ENCODE measurements at places on chromosomes 5 and 9.

DNA sequence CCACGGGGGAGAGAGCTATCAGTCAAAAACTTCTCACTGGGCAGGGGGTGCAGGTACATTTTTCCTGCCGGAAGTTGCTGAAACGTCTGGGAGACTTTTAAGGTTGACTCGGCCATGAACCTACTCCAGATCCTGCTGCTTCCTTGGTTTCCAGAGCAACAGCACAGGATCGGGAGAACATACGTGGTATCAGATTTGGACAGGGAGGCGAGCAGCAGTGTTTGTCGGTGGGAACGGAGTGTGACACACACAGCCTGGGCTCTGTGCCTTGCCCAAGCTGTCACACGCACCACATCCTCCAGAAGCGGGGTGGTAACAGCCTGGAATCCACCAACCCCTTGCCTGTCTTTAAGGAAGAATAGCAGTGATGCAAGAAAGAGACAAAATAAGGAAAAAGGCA lies 276.5 kb downstream of the SLIT3 start:
- no peak for DNase-seq

- DNase-seq = no peak
These were observed 525.6 kb downstream of the CETN3 start for GRCh38 chr5:89883967-89884366.

DNA sequence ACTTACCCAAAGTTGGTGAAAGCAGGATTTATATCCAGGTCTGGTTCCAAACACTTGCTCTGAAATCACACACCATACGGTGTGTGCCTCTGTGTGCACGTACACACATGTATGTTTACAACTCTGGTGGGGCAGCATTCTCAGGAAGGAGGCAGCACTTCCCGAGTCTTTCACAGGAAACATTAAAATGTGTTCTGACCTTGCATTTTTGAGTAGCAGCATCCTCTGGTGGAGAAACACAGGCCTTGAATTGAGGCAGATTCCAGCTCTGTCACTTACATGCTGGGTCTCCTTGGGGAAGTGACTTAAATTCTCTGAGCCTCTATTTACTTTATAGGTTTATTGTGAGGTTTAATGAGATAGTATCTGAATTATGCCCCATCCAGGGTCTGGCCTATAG lies 126.4 kb downstream of the RGS3 start:
- peak; percentile 53 for DNase-seq

DNA sequence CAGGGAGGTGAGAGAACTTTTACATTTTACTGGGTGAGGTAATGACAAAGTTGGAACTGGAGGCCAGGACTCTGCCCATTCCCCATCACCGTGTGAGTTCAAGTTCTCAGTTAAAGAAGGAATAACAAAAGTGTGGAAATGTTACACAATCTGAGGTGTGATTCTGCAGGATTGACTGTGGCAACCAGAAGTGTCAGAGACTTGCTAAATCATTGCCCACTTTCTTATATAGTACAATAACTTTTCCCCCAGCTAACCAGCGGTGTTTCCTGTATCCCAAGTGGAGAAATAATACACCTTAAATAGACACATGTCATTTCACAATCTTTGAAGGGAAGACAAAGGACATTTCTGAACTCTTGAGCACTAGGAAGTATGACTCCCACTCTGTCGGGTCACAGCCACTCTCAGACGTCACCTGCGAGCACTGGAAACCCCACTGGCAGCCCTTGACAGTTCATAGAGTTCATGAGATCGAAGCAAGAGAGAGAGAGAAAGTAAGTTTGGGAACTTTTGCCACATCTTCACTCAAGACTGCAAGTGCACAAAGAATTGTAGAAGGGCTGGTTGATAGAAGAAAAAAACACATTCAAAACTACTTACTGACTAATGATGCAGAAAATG lies 28.4 kb downstream of the PAX5 start:
- no peak for DNase-seq

GRCh38 chr9:90903766-90904424 lies 102.3 kb downstream of the SYK start:
- no peak for DNase-seq

DNA sequence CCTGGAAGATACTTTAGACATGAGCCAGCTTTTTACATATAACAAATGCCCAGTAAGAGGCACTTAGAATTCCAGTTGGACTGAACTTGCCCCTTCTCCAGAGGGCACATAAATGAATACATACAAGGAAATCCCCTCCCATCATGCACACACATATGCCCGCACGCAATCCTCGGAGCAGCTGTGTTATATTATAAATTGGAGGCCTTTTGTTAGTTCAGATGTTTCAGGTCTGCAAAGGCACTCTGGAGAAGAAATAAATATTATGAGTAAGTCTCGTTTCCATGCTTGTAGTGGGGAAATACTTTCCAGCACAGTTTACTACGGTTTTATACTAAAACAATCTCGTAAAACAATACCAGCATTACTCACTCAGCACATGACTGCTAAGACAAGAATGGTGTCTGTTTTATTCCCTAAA lies 17.6 kb upstream of the MUSK start:
- DNase-seq = no peak

- no peak for DNase-seq
These were observed 132.3 kb upstream of the COL5A1 start for GRCh38 chr9:134509281-134509680.

DNA sequence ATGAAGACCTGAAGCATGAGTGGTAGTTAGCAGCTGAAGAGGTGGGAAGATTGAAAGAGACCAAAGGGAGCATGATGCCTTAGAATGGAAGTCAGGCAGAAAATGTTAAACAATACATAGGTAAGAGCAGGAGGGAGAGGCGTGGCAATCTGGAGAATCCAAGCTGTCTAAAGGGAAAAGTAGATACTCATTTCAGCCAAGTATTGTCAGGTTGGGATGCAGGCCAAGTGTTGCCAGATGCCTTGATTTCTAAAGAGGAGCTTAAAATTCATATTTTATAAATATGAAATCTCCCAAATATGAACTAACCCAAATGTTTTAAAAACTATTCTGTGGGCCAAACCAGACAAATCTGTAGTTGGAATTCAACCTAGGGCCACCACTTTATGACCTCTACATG lies 4.2 kb downstream of the PAM start:
- DNase-seq = no peak

DNA sequence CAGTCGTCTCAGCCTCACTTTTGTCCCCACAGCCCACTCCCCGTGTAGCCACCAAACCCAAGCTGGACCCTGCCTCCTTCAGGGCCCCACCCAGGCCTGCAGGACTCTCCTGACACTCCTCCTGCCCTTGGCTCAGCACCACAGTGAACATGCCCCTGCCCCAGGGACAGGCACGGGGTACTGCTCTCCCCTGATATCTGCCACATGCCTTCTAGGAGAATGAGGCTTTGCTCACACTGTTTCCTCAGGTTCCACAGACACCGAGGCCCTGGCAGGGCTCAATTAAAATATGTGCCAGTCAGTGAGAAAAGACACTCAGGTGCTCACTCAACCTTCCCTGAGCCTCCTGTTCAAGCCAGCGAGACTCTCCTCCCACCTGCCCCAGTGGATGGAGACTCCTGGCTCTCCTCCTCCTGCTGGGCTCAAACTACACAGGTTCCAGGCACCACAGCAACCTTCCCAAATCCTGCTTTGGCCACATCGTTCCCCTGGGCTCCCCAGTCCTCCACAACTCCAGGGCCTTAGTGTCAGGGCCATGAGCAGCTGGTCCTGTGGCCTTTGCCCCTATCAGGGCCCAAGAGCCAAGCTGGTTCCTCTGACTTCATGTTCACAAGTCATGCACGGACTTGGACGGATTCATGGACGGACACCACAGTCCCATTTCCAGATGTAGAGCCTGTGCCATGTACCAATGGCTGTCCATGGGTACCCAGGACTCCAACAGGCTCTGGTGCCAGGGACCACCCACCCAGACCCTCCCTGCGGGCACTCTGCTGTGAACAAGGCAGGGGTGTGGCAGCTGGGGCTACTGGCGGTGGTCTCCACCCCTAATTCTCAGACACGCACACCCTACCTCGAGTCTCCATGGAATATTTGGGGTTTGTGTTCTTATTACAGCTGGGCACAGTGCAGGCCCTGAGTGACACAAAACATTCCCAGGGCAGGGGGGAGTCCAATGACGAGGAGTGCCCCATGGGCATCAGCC lies 36.6 kb downstream of the BICD2 start:
- DNase-seq = no peak

DNA sequence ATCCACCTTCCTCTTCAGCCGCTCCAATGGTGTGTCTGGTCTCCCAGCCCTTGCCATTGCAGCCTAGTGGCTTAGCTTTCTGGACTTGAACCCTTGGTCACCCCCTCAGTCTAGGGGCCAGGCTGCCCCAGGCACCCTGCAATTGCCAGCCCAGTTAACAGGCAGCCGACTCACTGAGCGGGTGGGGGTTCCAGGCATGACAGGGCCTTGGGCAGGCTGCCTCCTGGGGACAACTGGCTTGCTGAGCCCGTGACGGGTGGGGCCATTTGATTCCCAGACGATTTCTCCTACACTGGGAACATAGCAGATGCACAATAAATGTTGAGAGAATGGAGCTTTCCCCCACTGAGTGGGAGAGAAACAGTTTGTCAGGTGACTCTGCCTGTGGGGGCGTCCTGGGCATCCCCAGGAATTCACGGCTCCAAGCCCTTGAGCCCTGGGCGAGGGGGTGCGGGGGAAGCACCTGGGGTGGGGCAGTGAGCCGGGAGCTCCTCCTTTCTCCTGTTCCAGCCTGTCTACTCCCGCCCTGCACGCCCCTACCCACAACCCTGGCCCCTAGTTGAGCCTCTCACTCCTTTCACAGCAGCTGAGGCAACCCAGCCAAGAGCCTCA lies 12.6 kb upstream of the AQP7 start:
- no peak for DNase-seq

GRCh38 chr5:19406576-19407365 lies 581.2 kb downstream of the CDH18 start:
- no peak for DNase-seq

GRCh38 chr5:31355337-31355736 lies 161.9 kb downstream of the CDH6 start:
- DNase-seq = no peak

DNA sequence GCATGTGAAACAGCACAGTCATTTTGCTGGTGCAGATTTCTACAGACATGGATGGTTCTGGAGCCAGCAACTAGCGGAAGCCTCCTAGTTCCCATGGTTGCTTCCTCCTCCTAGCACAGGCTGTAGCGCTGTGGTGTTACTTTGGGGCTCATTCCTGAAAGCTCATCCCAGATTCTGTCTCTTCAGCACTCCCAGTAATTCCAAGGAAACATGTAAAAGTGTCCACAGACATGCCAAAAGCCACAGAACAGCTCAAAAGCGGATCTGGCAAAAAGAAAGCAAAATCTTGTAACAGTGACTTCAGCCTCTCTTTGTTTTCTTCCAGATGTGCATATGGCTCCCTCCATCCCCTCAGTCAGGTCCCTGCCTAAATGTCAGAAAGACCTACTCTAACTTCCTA lies 144.1 kb downstream of the CEP120 start:
- no peak for DNase-seq

- DNase-seq = no peak
These were observed 7.5 kb upstream of the TOR2A start for GRCh38 chr9:127742435-127743088.

GRCh38 chr9:7844242-7844641 lies 44.7 kb upstream of the DMAC1 start:
- peak; percentile 2 for DNase-seq
